ENCODE measurements at places on chromosomes 11 and 22.

DNA sequence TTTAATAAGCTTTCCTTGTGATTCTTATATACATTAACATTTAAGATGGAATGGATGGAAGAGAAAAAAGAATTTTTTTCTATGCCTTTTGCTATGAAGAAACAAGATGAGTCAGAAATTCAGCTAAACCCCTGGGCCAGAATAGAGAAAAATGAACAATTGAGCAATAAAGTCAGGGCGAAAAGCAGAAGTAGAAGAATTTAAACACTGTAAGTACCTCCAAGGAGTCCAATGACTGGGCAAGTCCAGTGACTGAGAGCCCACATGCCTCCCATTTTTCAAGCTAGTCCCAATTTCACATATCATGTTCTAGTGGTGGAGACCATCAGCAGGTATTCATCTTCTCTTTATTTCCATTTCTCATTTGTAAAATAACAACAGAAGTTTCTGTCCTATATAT lies 18.6 kb upstream of the APLP2 start:
- no peak for DNase-seq

GRCh38 chr22:46250783-46251125 lies 661 bp upstream of the CDPF1 start:
- DNase-seq, result no peak

DNA sequence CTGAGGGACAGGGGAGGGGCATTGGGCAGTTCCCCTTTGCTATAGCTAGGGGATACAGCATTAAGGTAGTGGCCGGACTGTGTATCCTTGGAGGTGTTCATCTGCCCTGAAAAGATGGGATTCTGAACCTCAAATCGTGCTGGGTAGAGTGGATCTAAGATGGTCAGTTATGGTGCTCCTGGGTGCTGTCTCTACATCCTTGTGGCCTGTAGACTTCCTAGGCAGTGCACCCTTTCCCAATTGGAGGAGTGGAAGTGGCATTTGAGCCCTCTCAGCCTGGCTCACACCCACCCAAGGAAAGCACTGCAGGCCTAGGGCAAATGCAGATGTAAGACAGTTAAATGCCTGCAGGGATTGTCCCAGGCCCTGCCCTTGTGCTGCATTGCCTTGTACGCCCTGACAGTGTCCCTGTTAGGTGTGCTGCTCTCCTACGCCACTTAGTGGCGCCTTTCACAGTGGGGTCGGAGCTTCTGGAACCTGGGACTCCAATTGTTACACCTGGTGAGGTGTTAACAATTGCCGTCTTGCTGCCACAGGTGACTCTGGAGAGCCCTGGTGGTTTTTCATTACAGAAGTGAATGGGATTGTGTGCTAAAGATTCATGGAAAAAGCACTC lies 35.0 kb downstream of the PPFIBP2 start:
- peak; percentile 16 for DNase-seq

GRCh38 chr22:25051073-25051472 lies 98.6 kb downstream of the KIAA1671 start:
- no peak for DNase-seq

- no peak for DNase-seq
Observed at GRCh38 chr11:117334896-117335295, 7.2 kb downstream of the CEP164 start.

GRCh38 chr11:1307163-1307870 lies 2.1 kb downstream of the TOLLIP start:
- DNase-seq, result no peak

GRCh38 chr22:19890502-19891316 lies 36.0 kb upstream of the GNB1L start:
- no peak for DNase-seq

GRCh38 chr22:29225422-29226090 lies 19.9 kb downstream of the EMID1 start:
- no peak for DNase-seq

DNA sequence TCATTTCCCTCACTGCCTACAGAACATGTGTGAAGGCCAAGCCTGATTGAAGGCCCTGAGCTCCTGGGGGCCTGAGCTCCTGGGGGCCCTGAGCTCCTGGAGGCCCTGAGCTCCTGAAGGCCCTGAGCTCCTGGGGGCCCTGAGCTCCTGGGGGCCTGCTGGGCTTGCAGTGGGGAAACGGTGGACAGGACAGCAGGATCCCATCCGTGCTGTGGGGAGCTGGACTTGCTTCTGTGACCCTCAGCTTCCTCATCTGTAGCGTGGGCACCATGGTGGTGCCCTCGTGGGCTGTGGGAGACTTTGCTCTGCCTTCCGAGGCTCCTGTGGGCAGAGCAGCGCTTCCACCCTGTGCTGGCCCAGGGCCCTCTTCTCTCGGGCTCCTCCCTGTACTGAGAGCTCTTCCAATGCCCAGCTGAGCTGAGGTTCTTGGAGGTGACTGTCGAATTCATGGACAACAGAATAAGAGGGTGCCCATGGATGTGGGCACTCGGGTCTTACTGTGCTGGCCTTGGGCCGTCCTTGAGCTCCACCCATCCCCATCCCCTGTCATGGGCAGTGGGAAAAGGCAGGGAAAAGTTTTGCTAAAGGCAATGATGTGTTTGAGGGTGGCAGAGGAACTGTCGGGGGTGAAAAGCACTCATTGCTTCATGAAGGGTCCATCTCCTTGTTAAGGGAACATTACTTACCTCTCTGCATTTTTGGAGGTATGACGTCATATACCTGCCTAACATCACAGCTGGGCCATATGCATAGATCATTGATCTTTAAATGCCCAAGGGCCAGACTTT lies 786.7 kb downstream of the TBC1D22A start:
- no peak for DNase-seq

DNA sequence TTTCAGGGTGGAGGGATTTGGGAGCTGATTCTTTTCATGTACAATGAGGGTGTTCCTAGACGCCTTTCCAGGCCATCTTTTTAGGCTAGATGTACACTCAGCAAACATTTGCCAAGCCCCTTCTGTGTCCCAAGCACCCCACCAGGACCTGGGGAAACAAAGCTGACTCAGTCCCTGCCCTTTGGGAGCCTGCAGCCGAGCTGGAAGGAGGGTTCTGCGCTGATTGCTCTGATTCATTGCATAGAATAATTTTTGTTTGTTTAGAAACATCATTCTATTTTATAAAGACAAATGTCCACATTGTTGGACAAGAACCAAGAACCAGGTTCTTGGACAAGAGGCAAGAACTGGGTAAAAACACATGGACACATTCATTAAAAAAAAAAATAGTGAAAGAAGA lies 16.7 kb downstream of the TP53AIP1 start:
- no peak for DNase-seq

DNA sequence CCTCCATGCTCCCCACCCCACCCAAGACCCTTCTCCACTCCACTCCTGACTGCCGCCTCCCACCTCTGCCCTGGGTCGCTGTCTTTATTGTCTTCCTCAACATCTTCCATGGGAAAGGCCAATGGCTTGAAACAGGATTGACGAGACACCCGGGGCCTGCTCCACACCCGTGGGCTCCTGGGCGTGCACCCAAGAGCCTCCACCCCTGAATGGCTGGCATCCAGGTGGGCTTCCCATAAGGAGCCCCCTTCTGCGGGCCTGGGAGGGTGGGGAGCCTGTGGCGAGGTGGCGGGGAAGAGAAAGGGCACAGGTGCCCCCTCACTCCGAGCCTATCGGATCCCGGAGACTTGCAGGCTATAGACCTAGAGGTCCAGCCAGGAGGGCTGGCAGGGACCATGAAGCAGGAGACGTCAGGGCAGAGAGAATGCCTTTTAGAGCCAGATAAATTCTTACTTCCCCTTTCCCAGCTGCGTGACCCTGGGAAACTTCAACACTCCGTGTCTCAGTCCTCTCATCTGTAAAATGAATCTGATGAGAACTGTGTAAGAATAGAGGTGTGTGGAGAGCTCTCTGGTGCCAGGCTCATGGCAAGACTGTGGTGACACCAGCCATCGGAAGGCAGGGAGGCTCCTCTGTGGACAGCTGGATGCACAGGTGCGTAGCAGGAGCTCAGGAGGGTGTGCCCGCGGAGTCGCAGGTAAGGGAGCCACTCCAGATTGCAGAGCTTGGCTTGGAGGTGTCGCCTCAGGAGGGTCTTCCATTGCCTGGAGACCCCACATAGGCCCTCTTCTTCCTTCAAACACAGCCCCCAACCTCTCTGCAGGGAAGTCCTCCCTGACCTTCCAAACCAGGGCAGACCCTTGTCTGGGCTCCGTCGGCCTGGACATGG lies 53.9 kb downstream of the SMIM38 start:
- DNase-seq, result no peak

DNA sequence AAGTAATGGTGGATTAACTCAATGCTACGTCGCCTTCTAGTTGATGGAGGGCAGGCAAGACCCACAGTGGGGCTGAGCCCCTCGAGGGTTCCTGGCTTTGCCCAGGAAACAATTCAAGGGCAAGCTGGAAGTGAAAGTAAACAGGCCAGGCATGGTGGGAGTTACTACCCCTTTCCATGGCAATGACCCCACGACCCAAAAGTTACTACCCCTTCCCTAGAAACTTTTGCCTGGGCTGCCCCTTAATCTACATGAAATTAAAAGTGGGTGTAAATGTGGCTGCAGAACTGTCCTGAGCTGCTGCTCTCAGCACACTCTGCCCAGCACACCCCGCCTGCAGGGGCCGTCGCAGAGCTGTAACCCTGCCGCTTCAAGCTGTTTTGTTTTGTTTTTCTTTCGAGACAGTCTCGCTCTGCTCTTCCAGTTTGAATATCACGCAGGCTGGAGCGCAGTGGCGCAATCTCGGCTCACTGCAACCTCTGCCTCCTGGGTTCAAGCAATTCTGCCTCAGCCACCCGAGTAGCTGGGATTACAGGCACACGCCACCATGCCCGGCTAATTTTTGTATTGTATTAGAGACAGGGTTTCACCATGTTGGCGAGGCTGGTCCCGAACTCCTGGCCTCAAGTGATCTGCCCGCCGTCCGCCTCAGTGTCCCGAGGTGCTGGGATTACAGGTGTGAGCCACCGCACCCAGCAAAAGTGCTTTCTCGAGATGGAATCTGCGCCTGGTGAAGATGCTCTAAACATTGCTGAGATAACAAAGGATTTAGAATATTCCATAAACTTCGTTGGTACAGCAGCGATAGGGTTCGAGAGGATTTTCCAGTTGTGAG lies 5.9 kb upstream of the RNH1 start:
- no peak for DNase-seq

DNA sequence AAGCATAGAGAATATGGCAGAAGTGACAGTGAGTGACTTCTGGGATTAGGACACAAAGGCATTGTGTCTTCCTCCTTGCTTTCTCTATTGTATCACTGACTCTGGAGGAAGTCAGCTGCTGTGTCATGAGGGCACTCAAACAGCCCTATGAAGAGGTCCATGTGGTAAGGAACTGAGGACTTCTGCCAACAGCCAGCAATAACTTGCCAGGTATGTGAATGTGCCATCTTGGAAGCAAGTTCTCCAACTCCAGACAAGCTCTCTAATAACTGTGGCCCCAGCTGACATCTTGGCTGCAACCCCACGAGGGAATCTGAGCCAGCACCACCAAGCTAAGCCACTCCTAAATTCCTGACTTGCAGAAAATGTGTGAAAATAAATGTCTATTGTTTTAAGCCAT lies 83.6 kb upstream of the ZBED5 start:
- no peak for DNase-seq

DNA sequence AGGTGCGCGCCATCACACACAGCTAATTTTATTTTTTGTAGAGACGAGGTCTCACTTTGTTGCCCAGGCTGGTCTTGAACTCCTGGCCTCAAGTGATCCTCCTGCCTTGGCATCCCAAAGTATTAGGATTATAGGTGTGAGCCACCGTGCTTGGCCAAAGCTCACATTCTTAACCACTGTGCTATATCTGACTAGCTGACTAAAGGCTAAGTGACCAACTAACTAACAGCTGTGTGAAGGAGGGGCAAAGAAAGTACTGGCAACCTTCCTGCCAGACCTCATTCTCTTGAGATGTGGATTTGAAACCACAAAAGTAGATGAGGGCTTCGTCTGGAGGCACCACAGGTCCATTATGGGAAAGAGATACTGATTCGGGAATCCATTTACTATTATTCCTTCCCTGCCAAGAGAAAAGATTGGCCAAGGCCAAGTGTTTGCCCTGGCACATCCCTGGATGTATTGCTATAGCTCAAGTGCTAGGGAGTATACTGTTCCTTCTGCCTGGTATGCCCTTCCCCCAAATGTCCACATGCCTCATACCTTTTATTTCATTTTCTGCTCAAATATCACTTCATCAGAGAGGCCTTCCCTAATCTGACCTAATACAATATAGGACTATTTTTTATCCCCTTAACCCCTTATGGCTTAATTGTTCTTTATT lies 52.7 kb upstream of the RRM1 start:
- no peak for DNase-seq

GRCh38 chr22:20571531-20572007 lies 64.2 kb downstream of the MED15 start:
- peak; percentile 71 for DNase-seq

DNA sequence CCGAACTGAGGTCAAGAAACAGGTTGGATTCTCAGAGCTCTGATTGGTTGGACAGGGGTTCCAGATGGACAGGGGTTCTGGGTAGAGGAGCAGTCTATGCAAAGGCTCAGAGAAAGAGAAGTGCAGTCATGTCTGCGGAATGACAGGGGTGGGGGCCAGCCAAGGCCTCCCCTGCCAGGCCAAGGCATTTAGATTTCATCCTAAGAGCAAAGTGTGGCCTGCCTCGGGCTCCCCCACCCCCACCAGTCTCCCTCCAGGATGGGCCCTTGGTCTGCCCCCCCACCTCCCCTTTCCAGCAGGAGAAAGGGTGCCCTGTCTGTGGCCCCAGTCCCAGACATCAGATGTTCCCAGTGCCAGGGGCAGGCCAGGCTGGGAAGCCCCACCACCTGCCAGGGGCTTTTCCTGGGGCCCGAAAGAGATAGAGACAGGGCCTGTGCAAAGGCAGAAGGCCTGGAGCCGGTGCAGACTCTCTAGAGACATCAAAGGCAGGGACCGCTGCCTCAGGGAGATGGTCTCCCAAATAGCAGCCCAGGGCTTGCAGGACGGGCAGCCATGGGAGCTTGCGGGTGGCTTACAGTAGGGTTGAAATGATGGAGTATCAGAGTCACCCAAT lies 9.4 kb downstream of the SUSD2 start:
- no peak for DNase-seq

- DNase-seq, result no peak
Observed at GRCh38 chr11:4181782-4182721, 87.5 kb downstream of the RRM1 start.

GRCh38 chr11:468493-468892 lies 18.4 kb downstream of the PTDSS2 start:
- DNase-seq, result no peak

- DNase-seq, result no peak
Observed at GRCh38 chr11:100942016-100942415, 187.6 kb downstream of the PGR start.

GRCh38 chr11:14070896-14071295 lies 108.4 kb downstream of the SPON1 start:
- DNase-seq, result no peak

DNA sequence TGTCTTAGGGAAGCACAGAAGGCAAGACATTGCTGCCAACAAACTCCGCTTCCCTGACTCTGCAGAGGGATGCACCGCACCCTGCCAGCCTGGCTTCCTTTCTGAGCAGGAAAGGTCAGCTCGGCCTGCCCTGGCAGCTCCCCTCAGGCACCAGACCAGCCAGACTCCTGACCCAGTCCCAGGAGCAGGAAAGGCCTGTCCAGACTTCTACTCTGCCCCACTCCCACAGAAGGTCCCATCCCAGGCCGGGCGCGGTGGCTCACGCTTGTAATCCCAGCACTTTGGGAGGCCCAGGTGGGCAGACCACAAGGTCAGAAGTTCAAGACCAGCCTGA lies 17.7 kb downstream of the ARRB1 start:
- DNase-seq, result no peak

GRCh38 chr22:43826142-43827002 lies 14.3 kb upstream of the EFCAB6 start:
- DNase-seq, result no peak

All from activated T-cell treated with anti-CD3 and anti-CD28 coated beads for 1 hour (primary cell).